ENCODE measurements at places on chromosomes 4 and X. TPM values are rescaled to one million over a fixed set of nuclear protein-coding genes. Genes with fewer than 3 reads are reported as not detected.

DNA sequence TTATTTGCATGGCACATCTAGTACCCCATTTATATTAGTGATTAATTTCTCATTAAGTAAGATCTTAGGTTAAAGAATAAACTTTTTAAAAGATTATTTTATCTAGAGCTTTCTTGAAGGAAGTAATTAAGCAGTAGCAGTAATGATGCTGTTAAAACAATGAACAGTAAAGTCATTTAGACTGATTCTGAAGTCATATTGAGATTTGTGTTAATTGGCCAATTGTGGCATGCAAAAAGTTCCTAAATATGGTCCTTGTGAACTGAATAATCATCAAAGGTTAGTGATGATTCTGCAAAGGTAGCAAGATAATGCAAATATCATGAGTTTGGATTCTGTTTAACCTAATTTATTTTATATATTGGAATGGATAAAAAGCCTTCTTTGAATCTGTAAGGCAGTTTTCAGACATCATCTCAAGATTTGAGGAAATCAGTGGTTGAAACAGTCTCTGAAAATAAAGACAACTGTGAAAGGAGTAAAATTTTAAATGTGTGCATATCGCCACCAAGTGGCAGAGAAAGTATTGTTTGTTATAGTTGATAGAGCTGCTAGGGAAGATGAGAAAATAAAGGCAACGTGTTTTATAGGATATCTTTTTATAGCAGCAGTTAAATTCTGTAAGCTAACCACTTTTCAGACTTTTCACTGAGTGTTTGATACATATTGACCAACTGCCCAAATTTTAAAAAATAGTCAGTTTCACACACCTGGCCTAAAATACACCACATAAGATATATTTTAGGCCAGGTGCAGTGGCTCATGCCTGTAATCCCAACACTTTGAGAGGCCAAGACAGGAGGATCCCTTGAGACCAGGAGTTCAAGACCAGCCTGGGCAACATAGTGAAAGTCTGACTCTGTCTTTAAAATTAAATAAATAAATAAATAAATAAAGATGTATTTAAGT, 79.6 kb downstream of the CCKAR start:
- DNase-seq: no peak

- DNase-seq: peak; percentile 14
Measured at GRCh38 chrX:56813318-56813837, 84.3 kb downstream of the NBDY start.

Gene HHIP
- 2.7 TPM for total RNA-seq

GRCh38 chr4:105666693-105667092, 41.8 kb downstream of the INTS12 start:
- DNase-seq: no peak

DNA sequence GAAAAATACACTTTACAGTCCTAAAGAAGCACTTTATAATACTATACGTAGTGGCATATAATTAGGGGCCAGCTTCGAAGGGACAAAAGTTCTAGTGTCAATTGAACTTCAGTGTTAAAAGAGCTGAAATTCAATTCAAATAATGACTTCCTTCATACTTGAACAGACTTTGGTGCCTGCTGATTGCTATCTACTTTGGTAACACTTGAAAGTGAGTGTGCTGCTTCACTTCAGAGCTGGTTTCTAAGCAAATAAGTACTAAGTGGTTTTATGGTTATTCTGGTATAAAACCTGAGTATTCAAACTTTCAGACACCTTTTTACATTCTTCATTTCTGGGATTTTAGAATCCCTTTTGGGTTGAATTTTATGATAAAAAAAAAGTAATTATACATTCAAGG, 107.0 kb downstream of the SLC4A4 start:
- no peak for DNase-seq

Gene GPM6B
- 73.9 TPM for total RNA-seq

Gene NDP
- not detected for total RNA-seq

Gene ZNF157
- 0.81 TPM for total RNA-seq

- no peak for DNase-seq
Measured at GRCh38 chrX:45191383-45191782, 9.3 kb downstream of the DIPK2B start.

Gene AMOT
- 19.9 TPM for total RNA-seq

DNA sequence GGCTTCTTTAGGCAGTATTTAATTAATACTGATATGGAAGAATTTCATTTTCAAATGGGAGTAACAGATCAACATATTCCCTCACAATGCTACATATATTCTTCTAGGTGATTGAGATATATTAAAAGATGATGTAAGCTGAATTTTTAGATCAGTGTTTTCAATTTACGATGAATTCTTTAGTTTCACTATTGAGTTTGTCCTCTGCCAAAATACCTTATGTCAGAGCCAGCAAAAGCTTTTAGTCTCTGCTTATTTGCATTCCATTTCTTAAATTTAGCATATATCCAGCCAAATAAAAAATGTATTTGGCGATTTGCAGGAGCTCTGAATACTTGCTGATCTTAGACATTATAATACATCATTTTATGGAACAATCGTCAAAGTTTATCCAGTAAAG, 144.3 kb downstream of the MOSPD2 start:
- DNase-seq: no peak

GRCh38 chr4:78293348-78293747, 236.2 kb downstream of the FRAS1 start:
- no peak for DNase-seq

GRCh38 chr4:10504570-10505179, 47.4 kb upstream of the ZNF518B start:
- DNase-seq: no peak

GRCh38 chrX:144275843-144276242, 392.0 kb downstream of the UBE2NL start:
- no peak for DNase-seq

DNA sequence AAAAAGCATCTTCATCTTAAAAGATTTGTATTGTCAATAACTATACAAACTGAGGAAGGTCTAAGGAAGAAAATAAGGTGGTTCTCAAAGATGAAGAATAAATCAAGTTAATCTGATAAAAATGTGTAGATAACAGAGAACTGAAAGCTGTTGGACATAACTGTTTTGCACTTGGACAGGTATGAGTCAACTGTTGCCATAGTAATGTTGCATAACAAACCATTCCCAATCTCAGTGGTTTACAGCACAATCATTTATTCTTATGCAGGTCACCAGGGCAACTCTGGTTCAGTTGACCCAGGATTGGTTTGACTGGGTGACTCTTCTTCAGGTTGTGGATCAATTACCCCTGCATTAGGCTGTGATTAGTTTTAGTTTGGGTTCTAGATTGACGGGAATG, 2197.7 kb downstream of the ARAP2 start:
- DNase-seq: no peak

Gene NXF3
- not detected for total RNA-seq

Gene SATL1
- total RNA-seq: 0.31 TPM

DNA sequence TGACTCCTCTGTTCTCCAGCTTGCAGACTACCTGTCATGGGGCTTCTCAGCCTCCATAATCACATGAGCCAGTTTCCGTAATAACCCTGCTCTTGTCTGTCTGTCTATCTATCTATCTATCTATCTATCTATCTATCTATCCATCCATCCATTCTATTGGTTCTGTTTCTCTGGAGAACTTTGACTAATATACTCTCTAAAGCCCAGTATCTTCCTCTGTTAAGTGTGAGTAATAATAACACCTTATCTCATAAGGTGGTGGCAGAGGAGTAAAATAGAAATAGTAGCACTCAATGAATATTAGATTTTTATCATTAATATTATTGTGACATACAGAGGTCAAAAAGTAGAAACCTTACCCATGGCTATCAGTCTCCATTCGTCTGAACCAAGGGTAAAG, 177.9 kb upstream of the PGRMC2 start:
- no peak for DNase-seq

DNA sequence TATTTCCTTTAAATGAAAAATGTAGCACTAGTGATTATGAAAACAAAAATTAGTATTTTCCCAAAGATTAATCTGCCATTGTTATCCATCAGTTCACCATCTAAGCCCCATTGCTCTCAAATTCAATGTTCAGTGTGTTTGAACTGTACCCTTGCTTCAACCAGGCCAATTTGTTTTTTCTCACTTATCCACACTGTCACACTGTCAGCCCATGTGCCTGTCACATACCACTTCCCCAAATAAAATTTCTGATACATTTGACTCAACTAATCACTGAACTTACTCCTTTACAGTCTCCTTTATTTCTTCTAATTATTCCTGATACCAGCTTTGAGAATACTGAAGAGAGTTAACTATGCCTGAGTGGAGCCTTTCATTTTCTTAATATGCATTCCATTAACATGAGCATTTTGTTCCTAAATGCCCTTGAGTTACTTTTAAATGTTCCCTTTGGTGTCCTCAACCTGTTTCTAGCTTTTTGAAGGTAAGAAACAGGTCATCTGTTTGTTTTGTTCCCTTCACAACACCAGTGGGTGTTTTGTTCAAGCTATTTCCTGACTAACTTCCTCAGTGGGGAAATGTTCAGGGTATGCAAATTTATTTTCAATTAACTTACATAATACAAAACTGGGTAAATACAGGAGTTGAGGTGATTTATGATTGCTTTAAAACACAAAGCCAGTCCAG, 117.1 kb downstream of the RPA4 start:
- no peak for DNase-seq

Gene LRCH2
- total RNA-seq: 6.6 TPM
